Stimulated activated CD8-positive, alpha-beta memory T cell treated with anti-CD3 and anti-CD28 coated beads, Interleukin-4, amount 100 ng/mL, for 1 hour (primary cell): ENCODE measurements at places on chromosomes 5 and 9.

GRCh38 chr5:153767221-153768188, 271.2 kb downstream of the FAM114A2 start:
- DNase-seq = no peak

- DNase-seq = no peak
These were observed 86.5 kb downstream of the CEMIP2 start for GRCh38 chr9:71681708-71682272.

GRCh38 chr5:141567513-141568117, 51.2 kb downstream of the DIAPH1 start:
- DNase-seq = no peak

GRCh38 chr5:135295852-135296251, 103.2 kb downstream of the MACROH2A1 start:
- no peak for DNase-seq

- no peak for DNase-seq
These were observed 455.3 kb upstream of the SGCD start for GRCh38 chr5:155871623-155872022.

DNA sequence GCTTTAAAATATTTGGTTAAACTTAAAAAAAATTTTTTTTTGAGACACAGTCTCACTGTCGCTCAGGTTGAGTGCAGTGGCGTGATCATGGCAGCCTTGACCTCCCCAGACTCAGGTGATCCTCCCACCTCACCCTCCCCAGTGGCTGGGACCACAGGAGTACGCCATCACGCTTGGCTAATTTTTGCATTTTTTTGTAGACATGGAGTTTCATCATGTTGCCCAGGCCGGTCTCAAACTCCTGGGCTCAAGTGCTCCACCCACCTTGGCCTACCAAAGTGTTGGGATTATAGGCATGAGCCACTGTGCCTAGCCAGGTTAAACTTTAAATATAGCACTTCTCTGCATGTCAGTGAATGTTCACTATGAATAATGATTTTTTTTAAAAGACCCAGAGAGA, 224.5 kb upstream of the RFX3 start:
- no peak for DNase-seq

DNA sequence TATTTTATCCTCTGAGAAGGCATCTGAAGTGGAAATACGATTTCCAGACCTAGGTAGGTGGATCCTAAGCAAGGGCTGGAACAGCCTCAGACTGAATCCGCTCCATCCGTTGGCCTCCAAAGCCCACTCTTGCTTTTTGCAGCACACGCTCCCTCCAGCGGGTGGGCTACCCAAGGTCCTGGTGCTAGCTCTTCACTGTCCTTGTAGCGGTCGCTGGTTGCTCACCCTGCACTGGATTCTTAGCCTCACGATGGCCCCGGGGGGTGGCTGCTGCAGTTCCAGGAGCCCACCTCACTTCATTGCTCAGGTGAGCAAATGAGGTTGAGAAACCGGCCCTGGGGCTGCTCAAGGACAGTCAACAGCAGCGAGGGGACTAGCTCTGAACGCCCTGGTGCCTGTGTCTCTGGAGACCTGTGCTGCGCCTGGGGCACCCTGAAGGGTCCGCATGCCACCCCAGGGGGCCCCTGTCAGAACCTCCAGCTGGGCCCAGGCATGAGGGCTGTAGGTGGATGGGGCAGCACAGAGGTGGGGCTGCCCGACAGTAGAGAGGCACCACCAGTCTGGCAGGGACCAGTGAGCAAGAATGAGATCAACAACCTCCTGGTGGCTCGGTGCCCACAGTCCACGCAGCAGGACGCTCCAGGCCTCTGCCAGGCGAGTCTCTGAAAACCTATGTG, 4.3 kb downstream of the MGAT4B start:
- DNase-seq = no peak

- DNase-seq = no peak
These were observed 24.2 kb upstream of the ELAVL2 start for GRCh38 chr9:23850242-23850689.

- DNase-seq = no peak
These were observed 34.7 kb downstream of the DIRAS2 start for GRCh38 chr9:90607701-90608516.

GRCh38 chr9:69016191-69017096, 2.5 kb upstream of the PRKACG start:
- DNase-seq = no peak

DNA sequence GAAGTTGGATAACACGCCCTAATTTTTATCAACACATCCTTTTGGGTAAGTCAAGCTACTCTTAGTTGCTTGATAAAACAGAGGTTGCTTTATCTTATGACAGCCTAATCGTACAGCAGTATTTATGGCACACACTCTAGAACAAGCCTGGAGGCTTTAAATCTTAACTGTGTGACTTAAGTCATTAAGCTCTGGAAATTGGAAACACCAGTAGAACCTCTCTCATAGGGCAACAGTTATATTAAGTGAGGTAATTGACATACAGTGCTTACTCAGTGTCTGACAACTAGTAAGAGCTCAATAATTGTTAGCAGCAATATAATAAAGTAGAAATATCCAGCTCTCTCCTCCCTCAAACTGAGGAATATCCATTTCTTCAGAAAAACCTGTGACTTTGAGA, 808.9 kb upstream of the WWC1 start:
- no peak for DNase-seq

GRCh38 chr9:16064771-16065170, 511.9 kb downstream of the CCDC171 start:
- DNase-seq = no peak

- DNase-seq = no peak
These were observed 422.9 kb downstream of the TMEM161B start for GRCh38 chr5:87845734-87846133.

DNA sequence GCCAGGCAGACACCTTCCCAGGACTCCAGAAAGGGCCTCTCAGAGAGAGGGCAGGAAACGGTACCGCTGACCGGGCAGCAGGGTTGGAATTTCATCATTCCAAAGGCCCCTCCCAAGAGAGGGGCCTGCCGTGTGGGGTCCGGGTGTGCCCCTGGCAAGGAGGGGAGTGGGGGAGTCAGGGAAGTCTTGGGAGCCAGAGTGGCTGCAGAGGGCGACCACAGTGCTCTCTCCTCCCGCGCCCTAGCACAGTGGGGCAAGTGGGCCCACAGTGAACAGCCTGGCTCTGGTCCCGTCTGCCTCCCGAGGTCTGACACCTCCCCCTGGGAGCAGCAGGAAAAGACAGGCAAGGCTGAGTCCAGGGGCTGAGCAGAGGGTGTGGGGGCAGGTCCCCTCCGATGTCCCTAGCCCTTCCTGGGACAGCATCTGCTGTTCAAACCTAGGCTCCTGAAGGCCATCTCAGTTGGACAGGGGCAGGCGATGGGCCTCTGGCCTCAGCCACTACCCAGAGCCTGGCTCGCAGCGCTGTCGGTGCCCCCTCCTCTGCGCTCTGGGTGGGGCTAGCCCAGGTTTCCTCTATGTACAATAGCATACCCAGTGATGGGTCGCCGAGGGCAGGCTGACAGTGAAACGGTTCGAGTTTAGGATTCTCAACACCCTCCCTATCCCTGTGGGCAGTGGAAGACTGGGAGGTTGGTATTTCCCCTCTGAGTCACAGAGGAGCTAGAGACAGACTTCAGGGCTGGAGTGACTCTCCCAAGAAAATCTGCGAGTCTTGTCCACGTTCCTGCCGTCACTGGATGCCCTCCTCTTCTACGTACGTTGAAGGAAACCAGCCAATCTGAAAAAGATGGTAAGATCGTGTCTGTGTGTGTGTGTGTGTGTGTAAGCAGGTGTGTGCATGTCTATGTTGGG, 25.4 kb upstream of the SARDH start:
- no peak for DNase-seq

DNA sequence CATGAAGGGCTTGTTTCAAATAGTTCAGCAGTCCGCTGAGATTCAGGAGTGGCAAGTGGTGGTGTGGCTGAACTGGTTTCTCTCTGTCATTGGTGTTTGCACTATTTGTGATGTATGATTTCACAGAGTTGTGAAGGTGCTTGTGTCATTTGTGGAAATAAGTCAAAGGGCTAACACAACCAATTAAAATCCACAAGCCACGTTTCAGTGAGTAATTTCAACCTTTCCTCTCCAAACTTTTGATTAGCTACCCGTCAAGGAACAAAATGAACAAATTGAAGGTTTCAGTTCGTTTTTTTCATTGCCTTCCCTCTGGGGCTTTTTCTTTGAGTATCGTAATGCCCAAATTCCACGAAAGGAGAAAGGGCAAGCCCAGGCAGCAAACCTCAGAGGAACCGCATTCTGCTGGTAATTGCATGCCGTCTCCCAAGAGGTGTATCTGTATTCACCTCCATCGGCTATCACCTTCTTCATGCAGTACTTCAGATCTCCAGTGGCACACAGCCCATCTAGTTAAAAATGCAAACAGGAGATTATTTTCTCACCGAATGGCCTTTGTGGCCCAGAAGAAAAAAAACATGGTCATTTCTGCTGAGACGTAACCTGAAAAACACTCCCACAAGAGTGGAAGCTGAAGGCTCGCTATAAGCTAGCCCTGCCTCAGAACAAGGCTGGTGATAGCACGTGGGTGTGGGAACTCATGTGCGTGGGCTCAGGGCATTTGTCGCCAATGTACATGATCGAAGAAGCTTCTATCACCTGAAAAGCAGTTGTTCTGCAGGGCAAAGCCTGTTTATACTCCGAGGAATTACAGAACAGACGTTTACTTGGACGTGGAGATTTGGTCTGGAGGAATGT, 197.1 kb downstream of the NR3C1 start:
- no peak for DNase-seq

- no peak for DNase-seq
These were observed 3.3 kb upstream of the TSLP start for GRCh38 chr5:111068213-111068612.

DNA sequence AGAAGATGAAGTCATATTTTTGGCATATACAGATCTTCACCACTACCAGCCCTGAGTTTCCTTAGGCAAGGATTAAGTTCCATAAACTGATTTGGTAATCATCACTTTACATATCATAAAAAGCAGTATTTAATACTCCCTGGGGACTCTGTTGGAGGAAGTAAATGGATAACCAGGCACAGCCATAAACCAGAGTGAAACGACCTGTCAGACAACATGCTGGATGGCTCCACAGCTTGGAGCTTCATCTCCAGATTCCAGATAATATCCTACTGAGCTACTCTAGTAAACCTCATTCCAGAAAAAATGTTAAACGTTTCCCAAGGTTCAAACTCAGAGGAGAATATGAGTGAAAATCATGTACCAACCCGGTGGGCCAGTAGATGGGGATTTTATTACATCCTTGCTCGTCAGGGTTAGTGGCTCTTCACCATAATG, 109.2 kb downstream of the BASP1 start:
- DNase-seq = no peak

DNA sequence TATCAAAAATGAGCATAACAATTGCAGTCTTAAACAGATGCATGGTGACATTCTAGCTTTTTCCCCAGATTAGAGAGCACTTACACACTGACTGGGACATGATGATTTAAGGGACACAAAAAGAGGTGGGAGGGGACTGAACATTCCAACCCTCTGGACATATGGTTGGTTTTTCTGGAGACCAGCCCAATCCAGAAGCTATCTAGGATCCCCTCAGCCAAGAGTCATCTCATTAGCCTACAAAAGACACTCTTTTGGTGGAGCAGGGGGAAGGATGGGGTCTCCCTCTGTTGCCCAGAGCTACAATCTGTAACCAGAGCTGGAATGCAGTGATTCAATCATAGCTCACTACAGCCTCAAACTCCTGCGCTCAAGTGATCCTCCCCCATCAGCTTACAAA, 97.3 kb upstream of the IQGAP2 start:
- DNase-seq = no peak

DNA sequence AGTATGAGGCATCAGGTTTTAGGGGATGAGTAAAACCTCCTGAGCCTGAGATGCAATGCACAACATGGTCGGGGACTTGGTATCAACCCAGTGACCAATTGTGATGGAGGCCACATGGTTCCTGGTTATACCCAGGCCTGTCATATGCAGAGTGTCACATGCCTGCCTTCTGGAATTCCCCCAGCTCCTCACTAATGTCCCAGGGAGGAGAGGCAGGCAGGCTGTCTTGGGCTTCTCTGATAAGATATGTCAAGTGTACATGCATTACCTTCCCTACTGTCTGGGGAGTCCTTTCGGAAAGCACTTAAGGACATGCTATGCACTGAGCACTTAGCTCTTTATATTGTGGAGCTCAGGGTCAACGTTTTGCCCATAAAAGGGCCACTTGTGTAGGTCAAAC, 14.2 kb upstream of the PALM2AKAP2 start:
- DNase-seq = no peak

- DNase-seq = peak; percentile 28
These were observed 7.3 kb upstream of the FOXB2 start for GRCh38 chr9:77011973-77012821.

GRCh38 chr5:173281910-173282309, 46.3 kb downstream of the STC2 start:
- no peak for DNase-seq

GRCh38 chr9:11158063-11158462, 545.3 kb upstream of the PTPRD start:
- DNase-seq = no peak

GRCh38 chr9:10586407-10586806, 26.4 kb downstream of the PTPRD start:
- DNase-seq = no peak

GRCh38 chr9:98132806-98133631, 14.0 kb upstream of the TRIM14 start:
- no peak for DNase-seq

GRCh38 chr5:39211773-39212172, 7.6 kb downstream of the FYB1 start:
- no peak for DNase-seq

DNA sequence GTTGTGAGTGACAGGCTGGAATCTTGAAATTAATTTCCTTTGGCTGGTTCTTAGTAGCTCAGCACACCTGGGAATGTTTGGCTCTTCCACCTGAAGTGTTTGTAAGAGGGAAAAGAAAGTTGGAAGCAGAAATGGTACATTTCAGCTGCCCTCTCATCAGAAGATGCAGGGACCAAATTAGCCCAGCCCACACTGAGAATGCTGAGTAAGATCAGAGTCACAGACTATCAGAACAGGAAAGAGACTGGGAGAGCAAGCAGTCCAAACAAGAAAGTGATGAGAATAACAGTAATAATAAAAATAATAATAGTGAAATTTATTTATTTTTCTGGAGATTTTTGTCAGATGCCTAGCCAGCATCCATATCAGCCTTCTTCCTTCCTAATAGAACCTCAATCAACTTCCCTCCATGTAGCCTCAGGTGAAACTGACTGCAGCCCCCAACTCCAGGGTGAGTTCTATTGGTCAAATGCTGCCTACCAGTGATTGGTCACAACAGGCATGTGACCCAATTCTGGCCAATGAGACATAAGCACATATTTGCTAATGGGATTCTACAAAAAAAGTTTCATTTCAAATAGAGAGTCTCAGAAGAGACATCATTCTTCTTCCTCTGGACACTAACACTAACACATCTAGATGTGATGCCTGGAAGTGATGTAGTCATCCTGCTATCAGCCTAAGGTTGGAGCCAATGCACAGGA, 31.2 kb upstream of the ADRA1B start:
- DNase-seq = no peak
